NCI-H187 treated with DMSO at 0.1 percent for 48 hours (cell line): ENCODE measurements at places on chromosomes 16 and 17.

GRCh38 chr16:88356124-88356726 lies 26.5 kb upstream of the ZNF469 start:
- no peak for DNase-seq

GRCh38 chr17:18138065-18138749 lies 29.7 kb downstream of the MYO15A start:
- DNase-seq = no peak

DNA sequence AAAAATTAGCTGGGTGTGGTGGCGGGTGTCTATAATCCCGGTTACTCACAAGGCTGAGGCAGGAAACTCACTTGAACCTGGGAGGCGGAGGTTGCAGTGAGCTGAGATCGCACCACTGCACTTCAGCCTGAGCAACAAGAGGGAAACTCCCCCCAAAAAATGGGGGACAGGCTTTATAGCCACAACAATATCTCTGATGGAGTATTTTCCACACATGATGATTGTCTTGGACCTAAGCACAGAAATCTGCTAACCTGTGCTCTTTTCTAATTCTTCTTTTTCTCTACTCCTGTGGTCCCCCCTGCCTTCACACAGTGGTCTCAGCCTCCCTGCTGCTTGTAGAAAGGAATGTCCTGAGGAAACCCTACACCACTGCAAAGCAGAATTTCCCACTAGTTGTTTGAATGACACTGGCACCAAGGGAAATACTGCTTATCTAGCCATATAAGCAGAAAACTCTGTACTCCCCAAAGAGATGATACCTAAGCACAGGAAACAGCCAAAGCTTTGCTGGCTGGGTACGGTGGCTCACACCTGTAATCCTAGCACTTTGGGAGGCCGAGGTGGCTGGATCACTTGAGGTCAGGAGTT lies 117.6 kb downstream of the USP31 start:
- DNase-seq = no peak

- DNase-seq = no peak
Observed at GRCh38 chr16:79508294-79508693, 92.2 kb downstream of the MAF start.

DNA sequence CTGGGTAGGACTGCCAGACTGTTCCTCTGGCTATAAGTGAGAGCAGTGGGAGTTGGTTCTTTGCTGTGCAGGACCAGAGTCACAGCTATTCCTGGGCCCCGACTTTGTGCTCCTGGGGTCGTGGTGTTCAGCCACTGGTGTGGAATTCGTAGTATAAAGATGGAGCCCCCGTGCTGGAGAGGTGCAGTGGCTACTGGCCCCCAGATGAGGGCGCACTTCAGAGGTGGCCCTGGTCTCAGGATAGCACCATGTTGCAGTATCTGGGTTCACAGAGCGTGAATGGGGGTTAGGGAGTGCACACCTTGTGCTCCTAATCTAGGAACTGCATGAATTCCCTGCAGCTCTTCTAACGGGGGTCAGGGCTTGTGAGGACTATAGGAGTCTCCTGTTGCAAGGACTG lies 21.1 kb downstream of the TANC2 start:
- DNase-seq = no peak

- no peak for DNase-seq
Observed at GRCh38 chr16:10750793-10751192, 7.2 kb downstream of the NUBP1 start.

- DNase-seq = no peak
Observed at GRCh38 chr17:58691701-58692238, at the start of gene TEX14. TSS of gene TEX14 (minus strand) at chr17:58692045. CDS start at chr17:58652001, 40,044 bp downstream.

- peak; percentile 39 for DNase-seq
Observed at GRCh38 chr17:50919321-50920040, 53.3 kb upstream of the TOB1 start.

- DNase-seq = no peak
Observed at GRCh38 chr17:47726796-47727703, 6.0 kb upstream of the TBX21 start.

DNA sequence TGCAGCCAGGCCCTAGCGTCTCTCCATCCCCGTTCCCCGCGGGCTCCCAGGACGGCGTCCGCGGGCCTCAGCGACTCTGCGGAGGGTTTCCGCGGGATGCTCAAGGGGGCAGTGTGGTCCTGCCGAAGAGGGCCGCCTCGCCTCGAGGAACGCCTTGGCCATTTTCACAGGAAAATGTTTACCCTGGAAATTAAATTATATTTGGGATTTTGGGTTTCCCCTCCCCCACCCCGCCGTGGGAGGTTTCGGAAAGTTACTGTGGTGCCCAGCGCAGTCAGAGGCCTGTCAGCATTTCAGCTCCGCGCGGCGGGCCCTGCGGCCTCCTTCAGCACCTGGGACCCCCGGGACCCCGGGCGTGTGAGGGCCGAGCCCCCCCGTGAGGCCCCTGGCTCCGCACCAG lies 94.5 kb downstream of the PCTP start:
- DNase-seq = no peak

GRCh38 chr16:74463888-74464287 lies 42.6 kb upstream of the CLEC18B start:
- no peak for DNase-seq

DNA sequence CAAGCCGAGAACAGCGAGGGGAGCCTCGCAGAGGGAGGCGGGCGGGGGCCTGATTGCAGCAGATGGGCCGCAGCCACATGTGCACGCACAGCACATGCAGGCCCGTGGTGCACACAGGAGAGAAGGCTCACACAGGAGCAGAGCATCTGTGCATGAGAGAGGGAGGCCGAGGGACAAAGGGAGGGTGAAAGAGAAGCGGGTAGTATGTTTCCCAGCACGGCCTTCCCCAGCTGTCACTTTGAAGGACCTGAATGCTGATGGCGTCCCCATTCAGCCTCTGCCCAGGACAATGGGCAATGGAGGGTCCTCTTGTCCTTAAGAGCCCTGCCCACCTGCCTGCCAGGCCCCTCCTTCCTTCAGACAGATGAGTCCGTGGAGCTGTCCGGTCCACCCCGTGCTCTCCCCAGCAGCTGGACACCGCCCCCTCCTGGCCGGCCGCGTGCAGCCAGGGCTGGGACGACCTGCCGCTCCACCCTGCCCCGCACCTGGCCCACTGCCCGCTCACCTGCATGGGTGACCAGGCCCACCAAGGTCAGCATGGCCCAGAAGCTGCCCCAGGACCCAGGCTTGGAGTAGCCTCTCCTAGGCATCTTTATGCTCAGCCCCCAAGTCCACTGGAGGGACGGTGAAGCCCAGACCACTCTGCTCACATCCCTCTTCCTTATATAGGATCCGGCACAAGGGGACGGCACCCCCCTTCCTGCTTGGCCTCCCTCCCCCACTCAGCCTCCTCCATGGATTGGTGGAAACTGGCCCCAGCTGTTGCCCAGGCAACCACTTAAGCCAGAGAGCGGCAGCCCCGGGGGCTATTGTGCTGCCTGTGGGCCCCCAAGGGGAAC lies at the start of gene BTBD17:
Gene BTBD17, minus strand, starts transcription at position 639 of the 839 bp plus-strand sequence. Its CDS starts 49 bp downstream, at position 590.
- DNase-seq = no peak

GRCh38 chr16:75256059-75256571 lies 4.7 kb upstream of the BCAR1 start:
- DNase-seq = no peak

DNA sequence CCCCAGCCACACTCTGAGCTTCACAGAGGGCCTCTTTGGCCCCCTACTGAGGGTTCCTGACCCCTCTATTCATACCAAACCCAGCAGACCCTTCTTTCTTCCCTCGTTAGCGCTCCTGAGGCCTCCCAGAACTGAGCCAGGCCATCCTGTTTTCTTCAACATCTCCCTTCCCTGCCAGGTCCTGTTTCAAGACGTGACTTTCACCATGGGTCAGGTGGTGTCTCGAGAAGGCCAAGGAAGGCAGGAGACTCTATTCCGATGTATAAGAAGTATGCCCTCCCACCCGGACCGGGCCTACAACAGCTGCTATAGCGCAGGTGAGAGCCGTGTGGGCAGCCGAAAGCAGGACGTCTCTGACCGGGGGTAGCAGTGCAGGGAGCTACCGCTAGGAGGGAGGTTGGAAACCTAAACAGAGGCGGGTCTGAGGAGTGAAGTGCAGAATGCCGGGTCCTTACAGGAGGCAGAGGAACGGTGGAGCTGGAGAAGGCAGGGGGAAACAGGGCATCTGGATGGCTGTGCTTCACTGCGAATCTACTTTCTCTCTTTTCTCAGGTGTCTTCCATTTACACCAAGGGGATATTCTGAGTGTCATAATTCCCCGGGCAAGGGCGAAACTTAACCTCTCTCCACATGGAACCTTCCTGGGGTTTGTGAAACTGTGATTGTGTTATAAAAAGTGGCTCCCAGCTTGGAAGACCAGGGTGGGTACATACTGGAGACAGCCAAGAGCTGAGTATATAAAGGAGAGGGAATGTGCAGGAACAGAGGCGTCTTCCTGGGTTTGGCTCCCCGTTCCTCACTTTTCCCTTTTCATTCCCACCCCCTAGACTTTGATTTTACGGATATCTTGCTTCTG lies 1.3 kb upstream of the SENP3 start:
- DNase-seq = no peak

DNA sequence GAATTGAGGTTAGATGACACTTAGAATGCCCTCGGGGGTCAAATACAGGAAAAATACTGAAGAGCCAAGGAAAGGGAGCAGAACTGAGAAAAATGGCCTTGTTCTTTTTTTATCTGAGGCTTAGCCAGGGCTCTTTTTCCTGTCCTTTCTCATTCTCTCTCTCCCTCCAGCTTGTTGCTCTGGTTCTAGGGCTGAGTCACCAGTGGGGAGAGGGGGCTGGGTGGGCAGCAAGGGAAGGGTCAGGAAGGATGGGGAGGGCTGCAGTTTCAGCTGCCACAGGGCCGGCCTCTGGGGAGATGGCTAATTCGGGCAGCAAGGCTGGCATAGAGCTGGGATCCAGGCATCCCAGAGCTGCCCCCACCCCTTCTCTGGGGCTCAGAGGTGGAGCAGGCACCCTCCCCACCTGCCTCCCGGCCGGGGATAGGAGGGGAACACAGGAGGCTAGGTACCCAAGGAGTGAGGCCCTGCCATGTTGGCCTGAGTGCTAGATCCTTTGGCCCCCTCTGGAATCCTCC lies 3.9 kb downstream of the ITGA3 start:
- no peak for DNase-seq

DNA sequence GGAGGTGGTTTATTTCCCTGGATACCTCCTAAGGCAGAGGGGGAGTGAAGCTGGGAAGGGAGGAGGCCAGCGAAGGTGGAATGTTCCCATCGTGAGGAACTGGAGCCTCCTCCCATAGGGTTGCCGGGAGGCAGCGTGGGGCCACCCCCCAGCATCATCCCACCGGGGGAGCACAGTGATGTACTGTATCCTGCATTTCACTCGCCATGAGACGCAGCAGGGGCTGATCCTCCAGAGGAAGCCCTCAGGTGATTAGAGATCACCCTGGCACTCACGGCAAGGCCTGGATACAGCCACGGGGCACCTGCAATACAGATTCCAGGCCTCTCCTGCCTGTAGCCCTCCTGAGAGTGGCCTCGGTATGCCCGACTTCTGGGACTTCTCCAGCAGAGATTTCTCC lies 25.5 kb upstream of the BEAN1 start:
- no peak for DNase-seq

- no peak for DNase-seq
Observed at GRCh38 chr16:52718046-52718445, 171.1 kb upstream of the TOX3 start.

- DNase-seq = no peak
Observed at GRCh38 chr16:4200000-4200780, 41.7 kb downstream of the SRL start.

DNA sequence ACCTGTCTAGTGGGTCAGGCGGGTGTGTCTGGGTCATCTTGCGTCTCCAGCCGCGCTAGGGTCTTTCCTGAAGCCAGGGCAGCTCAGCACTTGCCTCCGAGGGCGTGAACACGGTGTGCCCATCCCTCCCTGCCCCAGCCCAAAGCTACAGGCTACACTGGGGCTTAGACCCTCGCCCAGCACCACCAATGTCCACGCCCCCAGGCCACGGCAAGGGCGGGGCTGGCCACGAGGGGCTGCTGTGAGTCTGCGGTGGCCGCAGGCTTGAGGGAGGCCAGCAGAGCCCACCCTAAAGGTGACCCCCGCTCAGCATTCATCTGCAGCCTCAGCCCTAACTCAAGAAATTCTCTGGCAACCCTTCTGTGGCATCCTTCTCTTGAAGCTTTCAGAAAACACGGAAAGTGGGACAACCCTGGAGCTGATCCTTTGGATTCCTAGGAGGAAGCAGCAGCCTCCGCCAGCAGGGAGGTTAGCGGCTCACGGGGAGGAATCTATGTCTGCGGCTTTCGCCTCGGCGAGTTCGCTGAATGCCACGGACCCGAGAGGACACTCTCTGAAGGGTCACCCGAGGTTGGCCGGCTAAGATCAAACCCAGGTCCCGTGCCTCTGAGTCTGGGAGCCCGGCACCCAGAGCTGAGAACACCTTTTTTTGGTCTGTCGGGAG lies 41.7 kb downstream of the TIMM22 start:
- DNase-seq = no peak

- DNase-seq = no peak
Observed at GRCh38 chr17:61968757-61969156, 41.0 kb upstream of the INTS2 start.

DNA sequence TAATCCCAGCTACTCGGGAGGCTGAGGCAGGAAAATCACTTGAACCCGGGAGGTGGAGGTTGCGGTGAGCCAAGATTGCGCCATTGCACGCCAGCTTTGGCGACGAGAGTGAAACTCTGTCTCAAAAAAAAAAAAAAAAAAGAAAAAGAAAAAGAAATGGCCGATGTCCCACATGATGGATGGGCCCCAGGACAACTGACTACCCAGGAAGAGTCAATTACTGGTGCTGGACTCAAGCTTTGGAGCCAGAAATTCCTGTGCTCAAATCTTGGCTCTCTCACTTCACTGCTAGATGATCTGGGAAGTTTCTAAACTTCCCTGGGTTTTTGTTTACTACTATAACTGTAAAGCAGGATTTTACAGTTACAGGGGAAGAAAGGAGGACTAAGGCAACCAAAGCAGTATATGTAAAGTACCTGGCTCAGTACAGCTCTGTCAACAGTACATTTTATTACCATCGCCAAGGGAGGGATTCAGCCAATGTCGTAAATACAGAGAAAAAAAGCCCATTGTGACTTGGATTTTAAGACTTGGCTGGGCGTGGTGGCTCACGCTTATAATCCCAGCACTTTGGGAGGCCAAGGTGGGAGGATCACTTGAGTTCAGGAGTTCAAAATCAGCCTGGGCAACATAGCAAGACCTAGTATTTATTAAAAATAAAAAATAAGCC lies 11.9 kb downstream of the C16orf86 start:
- DNase-seq = no peak
